PC-9 (cell line): ENCODE measurements at places on chromosomes 12 and 14. TPM values are rescaled to one million over a fixed set of nuclear protein-coding genes. Genes with fewer than 3 reads are reported as not detected.

- DNase-seq, result no peak
Measured at GRCh38 chr14:30657606-30658163, 35.6 kb downstream of the SCFD1 start.

DNA sequence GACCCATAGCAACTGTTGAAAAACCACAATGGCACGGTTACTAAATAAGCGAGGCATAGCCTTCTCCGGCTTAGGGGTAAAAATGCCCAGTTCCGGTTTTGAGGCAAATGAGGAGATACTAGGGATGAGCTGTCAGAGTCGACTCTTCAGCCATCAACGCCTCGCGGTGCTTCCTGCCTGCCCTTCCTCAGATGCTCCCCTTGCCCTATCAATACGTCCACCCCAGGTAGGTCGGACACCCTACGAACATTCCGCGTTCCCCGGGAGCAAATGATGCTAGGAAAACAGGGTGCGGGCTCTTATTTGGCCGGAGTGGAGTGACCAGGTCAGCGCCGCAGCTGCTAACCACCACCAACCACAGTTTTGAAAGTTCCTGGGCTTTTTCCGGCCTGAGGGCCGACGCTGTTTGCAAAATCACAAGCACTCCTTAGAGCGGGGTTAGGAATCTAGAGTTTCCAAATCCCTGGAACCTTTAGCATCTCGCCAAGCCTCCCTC lies 1.2 kb downstream of the SRSF9 start:
- peak; percentile 37 for DNase-seq

GRCh38 chr14:64767215-64767964 lies 63.2 kb downstream of the PLEKHG3 start:
- DNase-seq, result no peak

DNA sequence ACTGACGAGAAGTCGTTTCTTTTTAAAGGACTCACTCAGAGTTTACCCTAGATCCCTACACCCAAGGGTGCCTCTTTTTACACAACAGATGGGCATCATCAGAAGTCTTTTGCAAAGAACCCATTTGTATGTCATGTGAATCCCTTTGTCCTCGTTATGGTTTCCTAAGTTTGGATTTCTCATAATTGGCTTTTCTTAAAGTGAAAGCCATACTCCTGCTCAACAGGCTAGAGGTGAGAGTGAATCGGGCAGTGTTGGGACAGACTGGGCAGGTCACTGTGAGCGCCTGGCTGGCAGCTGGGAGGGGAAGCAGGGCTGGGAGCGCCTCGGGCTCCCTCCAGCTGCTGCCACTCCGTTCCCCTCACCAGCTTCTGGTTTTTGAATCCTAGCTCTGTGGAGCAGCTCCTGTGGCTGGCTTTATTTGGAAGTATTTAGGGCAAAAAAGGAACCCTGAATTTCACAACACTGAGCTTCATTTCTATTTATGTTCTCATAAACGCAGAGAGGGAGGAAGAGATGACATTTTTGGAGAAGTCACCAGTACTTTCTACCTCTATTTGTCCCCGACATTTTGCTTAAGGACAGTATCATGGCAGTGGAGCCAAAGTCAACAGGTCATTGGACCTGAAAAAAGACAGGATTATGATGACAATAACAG lies 63.8 kb upstream of the ACTN1 start:
- peak; percentile 43 for DNase-seq

- no peak for DNase-seq
Measured at GRCh38 chr12:65279369-65280112, 1.1 kb downstream of the MSRB3 start.

- peak; percentile 61 for DNase-seq
Measured at GRCh38 chr12:124939079-124939420, 24.6 kb upstream of the UBC start.

GRCh38 chr14:88264116-88264515 lies 59.0 kb downstream of the KCNK10 start:
- no peak for DNase-seq

- no peak for DNase-seq
Measured at GRCh38 chr14:58826845-58827686, 189.3 kb downstream of the DACT1 start.

DNA sequence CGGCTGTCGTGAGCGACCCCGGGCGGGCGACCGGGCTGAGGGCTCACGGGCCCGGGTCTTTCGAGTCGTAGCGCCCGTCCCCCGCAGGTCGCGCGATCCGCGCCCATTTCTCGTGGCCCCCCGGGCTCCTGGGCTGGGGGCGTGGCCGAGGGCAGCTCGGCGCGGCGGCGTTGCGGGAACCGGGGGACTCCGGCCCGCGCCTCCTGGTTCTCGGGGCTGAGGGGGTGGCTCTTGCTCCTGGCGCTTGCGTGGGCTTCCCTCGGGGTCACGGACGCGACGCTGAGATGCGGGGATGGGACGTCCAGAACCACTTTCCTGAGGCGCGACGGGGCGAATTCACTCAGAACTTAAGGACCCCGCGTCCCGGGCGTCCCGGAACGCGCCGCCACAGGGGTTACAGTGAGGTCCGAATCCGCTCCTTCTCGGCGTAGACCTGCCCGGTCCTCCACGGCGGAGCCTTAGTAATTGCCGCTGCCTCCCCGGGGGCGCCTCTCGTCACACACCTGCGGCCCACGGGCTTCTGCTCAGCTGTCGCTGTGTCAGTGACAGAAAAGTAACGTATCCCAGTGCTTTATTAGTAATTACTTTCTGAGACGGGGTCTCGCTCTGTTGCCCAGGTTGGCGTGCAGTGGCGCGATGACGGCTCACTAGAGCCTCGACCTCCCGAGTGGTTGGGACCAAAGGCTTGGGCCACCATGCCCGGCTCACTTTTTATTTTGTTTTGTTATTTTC lies 606 bp downstream of the EP400 start:
- DNase-seq, result no peak

- peak; percentile 36 for DNase-seq
Measured at GRCh38 chr12:103558879-103559278, 28.2 kb upstream of the STAB2 start.

- no peak for DNase-seq
Measured at GRCh38 chr14:40318211-40318719, 886.0 kb upstream of the FBXO33 start.

GRCh38 chr12:6925540-6926279 lies 2.0 kb upstream of the ATN1 start:
- DNase-seq, result peak; percentile 81

GRCh38 chr12:132276827-132277373 lies 52.5 kb downstream of the GALNT9 start:
- no peak for DNase-seq

DNA sequence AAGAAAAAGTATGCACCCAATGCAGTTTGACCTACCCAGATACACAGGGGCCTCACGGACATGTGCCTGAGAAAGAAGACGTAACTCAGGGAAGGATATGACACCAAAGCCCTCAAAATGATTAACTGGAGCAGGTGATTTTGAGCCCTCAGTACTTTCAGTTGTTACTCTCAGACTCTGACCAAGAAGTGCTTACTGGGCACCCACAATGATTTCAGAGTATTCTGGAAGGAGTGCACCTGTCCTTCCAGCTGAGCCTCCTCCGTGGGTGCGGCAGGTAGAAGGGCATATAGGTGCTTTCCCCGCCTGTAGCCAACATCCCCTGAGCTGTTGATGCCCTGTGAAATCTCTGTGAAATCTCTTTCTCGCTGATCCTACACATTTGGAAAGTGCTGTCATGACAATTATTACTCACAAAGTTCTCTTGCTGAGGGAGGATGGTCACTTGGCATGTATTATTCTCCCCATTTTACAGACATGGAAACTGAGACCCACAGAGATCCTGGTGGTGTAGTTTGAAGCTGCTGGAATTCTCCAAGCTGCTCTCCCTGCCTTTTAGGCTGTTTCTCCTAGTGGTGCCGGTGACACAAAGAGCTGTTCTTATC lies 154.3 kb upstream of the CCND2 start:
- no peak for DNase-seq

DNA sequence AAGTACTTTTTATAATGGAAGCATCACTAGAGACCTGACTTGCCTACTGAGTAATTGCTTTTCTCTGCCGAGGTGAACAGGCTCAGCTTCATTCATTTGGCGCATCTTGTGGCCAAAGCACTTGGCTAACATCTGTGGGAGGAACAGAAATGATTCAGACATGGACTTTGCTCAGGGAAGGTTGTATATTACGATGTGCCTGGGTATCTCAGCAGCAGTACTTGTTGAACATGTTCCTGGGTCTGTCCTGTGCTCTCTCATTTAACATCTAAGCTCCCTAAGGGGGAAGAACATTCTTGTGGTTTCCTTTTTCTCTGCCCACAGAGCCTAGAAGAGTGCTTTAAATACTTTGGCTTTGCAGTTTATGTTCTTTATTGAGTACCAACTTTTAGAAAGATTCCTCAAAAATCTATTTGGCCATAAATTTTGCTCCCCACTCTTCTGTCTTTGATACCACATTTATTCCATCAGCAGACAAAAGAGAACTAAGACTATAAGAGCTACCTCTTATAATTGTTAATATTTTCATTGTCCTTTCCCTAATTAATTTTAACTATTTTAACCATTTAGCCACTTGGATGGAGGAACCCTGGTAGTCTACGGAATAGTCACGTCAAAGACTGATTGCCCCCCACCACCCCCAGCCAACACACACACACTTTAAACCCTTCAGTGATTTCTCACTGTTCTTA lies 101.2 kb upstream of the EGLN3 start:
- DNase-seq, result peak; percentile 70

DNA sequence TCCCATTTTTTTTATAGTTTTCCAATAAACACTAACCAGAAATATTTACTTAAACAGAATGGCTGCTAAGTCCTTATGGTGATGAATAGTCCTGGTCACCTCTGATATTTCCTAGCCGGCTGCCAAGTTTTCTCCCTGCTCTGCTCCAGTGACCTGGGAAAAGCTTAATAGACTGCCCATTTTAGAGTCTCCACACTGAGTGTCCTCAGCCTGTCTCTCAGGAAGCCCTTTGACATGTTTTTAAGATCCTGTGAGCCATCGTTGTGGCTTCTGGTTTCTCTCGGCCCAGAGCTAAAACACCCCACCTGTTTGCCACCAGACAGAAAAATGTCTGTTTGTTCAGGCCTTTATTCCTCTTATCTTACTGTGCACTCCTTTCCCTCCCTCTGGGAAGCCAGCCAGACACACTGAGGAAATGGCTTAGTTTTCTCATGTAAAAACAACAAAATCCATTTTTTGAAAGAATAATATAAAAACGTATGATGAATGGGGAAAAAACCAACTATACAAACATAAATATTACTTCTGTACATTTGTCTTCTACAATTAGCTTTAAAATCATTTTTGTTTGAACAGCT lies 25.4 kb upstream of the ALDH2 start:
- no peak for DNase-seq

- no peak for DNase-seq
Measured at GRCh38 chr12:72207486-72208409, 64.4 kb upstream of the TRHDE start.

DNA sequence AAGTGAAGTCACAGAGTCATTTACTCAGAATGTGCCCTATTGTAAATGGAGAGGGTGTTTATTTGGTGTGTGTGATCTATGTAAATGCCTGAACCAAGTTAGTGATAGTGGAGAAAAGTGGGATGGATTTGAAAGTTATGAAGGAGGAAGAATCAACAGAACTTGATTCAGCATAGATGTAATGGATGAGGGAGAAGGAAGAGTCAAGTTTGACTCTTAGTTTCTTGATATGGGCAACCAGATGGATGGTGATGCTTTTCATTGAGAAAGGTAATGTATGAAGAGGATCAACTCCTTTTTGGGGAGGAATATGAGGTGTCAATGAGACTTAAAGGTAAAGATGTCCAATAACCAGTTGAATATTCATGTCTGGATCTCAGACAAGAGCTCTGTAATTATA lies 6.7 kb upstream of the MON2 start:
- no peak for DNase-seq

- DNase-seq, result no peak
Measured at GRCh38 chr12:111435661-111436201, 30.0 kb downstream of the SH2B3 start.

DNA sequence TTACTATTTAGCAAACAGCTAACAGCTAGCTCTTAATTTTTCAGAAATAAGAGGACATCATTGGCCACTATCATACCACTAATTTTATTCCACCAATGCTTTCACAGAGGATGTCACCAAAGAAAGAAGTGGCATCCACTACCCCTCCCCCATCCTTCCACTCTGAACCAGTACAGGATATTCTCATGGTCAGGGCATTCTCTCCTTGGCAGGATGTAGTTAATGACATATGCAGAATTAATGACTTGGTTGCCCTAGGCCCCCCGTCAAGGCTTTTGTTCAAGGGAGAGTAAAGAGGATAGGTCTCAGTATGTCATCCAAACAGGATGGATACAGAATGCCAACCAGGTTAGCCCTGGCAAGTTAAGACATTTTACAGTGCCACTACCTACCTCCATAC lies 18.9 kb upstream of the NUP107 start:
- no peak for DNase-seq

GRCh38 chr14:102872020-102872419 lies 50.4 kb upstream of the AMN start:
- DNase-seq, result no peak

DNA sequence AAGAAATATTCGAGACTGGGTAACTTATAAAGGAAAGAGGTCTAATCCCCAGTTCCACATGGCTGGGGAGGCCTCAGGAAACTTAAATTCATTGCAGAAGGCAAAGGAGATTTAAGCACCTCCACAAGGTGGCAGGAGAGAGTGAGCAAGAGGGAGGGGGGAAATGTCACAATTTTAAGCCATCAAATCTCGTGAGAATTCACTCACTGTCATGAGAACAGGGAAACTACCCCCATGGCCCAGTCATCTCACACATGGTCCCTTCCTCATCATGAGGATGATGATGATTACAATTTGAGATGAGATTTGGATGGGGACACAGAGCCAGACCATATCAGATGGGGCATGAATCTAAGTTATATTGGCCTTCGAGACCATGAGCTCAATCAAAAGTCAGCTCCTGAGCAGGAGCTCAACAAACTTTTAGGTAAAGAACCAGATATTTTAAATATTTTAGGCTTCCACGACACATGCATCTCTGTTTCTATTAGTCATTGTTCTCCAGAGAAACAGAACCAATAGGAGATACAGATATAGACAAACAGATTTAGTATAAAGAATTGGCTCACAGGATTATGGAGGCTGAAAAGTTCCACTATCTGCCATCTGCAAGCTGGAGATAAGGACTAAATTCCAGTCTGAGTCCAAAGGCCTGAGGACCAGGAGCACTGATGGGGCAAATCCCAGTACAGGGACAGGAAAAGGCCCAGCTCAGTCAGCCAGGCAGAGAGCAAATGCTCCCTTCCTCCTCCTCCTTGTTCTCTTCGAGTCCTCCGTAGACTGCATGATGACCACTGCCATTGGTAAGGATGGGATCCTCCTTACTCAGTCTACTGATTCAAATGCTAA lies 24.9 kb downstream of the DGLUCY start:
- DNase-seq, result no peak

- peak; percentile 58 for DNase-seq
Measured at GRCh38 chr14:72904840-72905561, 11.1 kb upstream of the DPF3 start.

- DNase-seq, result no peak
Measured at GRCh38 chr14:67564236-67564635, 31.1 kb downstream of the PLEKHH1 start.

GRCh38 chr12:40241741-40242140 lies 16.9 kb downstream of the LRRK2 start:
- no peak for DNase-seq

GRCh38 chr14:73755434-73756014 lies 41.3 kb upstream of the PNMA1 start:
- peak; percentile 69 for DNase-seq

KCNH5 gene
- 1.4 TPM in 2 replicates for total RNA-seq

VWF gene
- total RNA-seq, result 0.48 and 0.88 TPM in 2 replicates

CLSTN3 gene
- 111 and 153 TPM in 2 replicates for total RNA-seq

SCFD1 gene
- total RNA-seq, result 38.1 and 43.2 TPM in 2 replicates

NUP37 gene
- 48.2 and 72.4 TPM in 2 replicates for total RNA-seq

ASIC1 gene
- total RNA-seq, result 3.5 and 4.5 TPM in 2 replicates

GAS2L3 gene
- total RNA-seq, result 28.6 and 31.9 TPM in 2 replicates

LRRK2 gene
- 0.26 and 0.48 TPM in 2 replicates for total RNA-seq

MAP3K9 gene
- 21.4 and 25.0 TPM in 2 replicates for total RNA-seq

LHX5 gene
- total RNA-seq, result 0.65 and 1.1 TPM in 2 replicates

SCNN1A gene
- 460 and 549 TPM in 2 replicates for total RNA-seq

VDR gene
- total RNA-seq, result 7.5 and 12.3 TPM in 2 replicates
